ENCODE measurements at places on chromosomes 2 and 18.

DNA sequence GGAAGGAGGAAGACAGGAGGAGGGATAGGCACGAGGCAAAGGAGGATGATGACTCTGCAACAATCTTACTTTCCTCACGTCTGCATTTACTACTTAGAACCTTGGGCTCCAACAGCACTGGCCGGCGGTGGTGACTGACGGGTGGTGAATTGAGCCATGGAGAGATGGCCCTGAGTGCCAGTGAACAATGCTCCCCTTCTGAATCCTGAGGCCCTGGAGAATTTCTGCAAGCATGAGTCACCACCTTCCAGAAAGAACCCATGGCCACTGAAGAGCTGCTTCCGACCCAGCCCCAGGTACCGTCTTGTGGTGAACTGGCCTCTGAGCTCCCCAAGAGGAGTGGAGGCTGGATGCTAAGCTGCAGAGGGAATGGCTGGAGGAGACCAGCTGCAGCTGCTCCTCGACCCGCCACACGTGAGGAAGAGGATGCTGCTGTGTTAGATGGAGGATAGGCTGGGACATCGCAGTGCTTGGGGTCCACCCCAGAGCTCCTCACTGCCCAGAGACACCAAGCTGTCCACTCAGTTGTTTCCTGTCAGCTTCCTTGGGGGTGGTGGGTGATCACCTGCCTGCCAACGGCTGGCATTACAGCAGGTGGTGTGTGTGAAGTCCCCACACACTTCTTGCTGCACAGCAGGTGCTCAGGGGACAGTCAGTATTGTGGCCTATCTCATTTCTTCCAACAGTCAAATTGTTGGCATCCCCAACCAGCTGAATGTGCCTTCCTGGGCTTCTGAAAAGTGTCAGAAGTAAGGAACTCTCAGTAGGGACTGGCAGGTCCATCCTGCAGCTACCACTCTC lies 186.5 kb upstream of the ID2 start:
- DNase-seq, result no peak

DNA sequence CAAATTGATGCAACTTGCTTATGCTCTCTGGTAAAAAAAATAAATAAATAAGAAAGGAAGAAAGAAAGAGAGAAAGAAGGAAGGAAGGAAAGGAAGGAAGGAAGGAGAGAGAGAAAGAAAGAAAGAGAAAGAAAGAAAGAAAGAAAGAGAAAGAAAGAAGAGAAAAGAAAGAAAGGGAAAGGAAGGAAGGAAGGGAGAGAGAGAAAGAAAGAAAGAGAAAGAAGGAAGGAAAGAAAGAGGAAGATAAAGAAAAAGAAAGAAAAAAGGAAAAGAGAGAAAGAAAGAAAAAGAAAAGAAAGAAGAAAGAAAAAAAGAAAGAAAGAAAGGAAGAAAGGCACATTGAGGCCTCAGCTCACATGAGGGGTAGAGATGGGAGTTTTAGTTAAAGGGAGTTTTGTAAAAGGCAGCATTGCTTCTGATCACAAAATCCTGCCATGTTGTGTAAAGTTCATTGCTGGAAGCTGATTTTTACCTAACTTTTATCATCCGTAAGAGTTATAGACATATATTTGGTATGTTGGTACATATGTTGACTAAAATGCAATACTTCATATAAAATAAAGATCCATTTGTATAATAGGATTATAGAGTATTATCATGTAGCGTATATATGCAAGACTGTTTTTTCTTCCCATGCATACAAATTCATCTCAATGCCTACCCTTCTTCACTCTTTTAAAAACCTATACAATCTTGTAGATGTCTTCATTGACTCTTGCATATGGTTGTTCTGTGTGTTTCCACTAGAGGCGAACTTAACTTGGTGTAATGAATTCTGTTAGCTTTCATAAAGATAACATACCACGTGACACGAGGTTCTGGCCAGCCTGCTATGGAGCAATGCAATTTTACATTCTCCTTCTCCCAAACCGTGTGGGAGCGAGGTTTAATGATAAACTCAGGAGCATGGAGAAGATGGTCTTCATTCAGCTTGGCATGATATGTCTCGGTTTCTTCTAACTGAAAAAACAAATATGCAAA lies 32.8 kb downstream of the MYOM1 start:
- no peak for DNase-seq

DNA sequence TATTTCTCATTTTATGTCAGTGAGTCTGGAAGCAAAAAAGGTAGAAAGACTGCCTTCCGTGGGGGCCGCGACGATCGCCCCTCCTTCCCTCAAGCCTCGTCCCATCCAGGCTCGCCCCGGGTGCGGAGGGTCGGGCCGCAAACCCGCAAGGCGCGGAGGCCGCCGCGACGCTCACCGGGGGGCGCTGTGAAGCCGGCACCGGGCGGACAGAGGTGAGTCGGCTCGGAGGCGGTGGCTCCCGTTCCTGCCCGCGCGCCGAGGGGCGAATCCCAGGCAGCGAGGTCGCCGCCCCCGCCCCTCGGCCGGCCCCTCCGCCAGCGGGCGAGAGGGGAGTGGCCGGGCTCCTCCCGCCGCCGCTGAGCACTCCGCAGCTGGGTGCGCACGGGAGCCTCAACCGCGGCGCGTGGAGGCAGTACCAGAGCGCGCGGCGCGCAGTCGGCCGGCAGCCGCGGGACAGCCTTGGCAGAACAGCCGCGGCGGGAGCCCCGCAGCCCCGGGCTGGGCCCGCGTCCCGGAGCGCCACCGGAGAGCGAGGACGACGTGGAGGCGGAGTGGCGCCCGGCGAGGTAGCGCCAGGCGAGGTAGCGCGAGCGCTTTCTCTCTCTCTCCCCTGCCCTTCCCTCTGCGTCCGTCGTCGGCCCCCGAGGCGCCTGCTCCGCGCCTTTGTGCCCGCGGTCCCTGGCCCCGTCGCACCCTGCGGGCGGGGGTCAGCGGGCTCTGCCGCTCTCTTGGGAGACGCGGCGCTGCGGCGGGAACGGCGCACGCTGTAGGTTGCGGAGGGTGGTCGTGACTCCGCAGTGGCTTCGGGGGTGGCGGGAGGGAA lies at the start of gene MYO1B:
MYO1B (plus strand) TSS at position 359 of the 823 bp plus-strand sequence. CDS start 31,492 bp downstream, outside the sequence.
- no peak for DNase-seq

DNA sequence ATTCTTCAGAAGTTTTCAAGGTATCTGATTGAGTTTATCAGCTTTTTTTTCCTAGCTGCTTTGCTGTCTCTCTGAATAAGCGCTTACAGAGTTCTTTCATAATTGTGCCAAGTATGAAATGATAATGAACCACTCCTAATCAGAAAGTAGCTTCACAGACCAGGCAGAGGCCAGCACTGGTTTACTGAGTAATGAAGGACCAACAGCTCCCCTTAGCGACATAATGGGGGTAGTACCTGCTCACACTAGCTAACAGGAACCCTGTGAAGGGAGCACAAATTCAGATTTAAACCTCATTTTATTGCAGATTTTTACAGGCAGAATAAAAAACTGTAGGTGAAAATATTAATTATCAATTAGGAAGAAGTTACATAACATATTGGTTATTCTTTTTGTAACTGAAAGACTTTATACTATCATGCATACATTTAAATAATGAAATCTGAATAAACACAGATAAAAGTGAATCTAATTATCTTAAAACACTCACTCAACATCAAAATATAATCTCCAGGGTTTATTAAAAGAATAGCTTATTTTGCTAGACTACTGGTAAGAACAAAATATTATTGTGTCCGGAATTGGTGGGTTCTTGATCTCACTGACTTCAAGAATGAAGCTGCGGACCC lies 53.7 kb upstream of the LRRC30 start:
- no peak for DNase-seq

GRCh38 chr2:239153806-239154591 lies 246.8 kb downstream of the HDAC4 start:
- no peak for DNase-seq
